ENCODE measurements at places on chromosomes 16 and 17. TPM values are rescaled to one million over a fixed set of nuclear protein-coding genes. Genes with fewer than 3 reads are reported as not detected.
A peak's percentile ranks its signal among the peaks of the same experiment; 100 is the strongest.

FOXL1 gene
- polyA plus RNA-seq: 0.78 TPM

KRTAP4-6 gene
- polyA plus RNA-seq: not detected

HGS gene
- polyA plus RNA-seq: 102 TPM

PARD6A gene
- polyA plus RNA-seq: 5.8 TPM

HEXIM2 gene
- polyA plus RNA-seq: 3.0 TPM

HSD17B2 gene
- polyA plus RNA-seq: 0.03 TPM

PRCD gene
- polyA plus RNA-seq: 3.7 TPM

TLCD2 gene
- polyA plus RNA-seq: 3.2 TPM

DNA sequence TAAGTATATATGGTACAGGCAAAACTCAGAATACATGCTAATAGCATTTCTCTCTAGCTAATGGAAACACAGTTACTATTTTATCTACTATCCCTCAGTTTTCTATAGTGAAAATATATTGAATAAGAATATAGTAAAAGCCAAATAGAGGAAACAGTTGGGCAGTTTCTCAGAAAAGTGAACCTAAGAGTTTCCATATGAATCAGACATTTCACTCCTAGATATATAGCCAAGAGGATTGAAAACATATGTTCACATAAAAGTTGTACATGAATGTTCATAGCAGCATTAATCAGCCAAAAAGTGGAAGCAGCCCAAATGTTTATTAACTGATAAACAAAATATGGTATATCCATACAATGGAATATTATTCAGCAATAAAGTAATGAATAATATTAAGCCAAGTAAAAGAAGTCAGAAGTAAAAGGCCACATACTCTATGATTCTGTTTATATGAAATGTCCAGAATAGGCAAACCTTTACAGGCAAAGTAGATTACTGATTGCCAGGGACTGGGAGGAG is 134.6 kb downstream of the CYB561 start:
- no peak for DNase-seq

- DNase-seq: no peak
Measured at GRCh38 chr17:32298298-32298697, 32.7 kb downstream of the RHBDL3 start.

GRCh38 chr17:3968015-3968414 is 3.8 kb upstream of the ATP2A3 start:
- no peak for DNase-seq

DNA sequence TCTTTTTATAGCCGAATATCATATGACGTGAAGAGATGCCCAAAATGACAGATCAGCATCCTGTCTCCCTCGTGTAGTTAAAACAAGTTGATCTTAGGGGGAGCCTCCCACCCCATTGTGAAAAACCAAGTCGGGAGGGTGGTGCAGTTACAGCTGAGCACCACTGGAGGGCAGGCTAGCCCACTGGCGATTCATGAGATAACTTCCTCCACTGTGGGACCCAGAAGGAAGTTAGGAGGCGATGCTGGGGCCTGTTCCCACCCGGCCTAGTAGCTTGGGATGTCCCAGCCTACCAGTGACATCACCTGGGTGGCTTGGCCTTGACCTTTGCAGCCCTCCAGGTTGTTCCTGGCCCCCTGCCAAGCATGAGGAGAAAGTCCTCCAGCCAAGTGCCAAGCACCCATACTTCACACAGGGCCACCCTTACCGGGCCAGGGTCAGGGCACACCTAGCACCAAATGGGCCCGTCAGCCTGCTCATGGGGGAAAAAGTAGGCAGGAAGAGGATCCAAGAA is 8.1 kb upstream of the CPNE2 start:
- peak; percentile 74 for DNase-seq

DNA sequence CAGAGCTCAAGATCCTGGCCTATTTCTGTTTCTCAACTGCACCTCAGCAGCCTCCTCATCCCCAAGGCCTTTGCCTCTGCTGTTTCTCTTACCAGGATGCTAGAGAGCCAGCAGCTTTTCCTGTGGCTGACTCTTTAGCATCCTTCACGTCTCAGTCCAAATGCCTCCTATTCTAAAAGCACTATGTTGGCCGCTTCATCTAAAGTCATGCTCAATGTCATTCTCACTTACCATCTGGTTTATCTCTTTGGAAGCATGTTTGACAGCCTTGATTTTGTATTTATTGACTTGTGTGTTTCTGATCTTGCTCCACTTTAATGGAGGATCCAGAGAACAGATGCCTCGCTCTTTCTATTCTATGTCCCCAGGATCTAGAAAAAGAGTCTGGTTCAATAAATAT is 351.8 kb upstream of the CDH11 start:
- DNase-seq: no peak

GRCh38 chr16:66271074-66272060 is 95.1 kb upstream of the CDH5 start:
- DNase-seq: no peak

GRCh38 chr16:2226245-2226793 is 2.9 kb downstream of the E4F1 start:
- DNase-seq: no peak

- no peak for DNase-seq
Measured at GRCh38 chr16:81548876-81549546, 104.4 kb downstream of the CMIP start.

- DNase-seq: no peak
Measured at GRCh38 chr17:43581613-43582012, 35.5 kb upstream of the ETV4 start.

DNA sequence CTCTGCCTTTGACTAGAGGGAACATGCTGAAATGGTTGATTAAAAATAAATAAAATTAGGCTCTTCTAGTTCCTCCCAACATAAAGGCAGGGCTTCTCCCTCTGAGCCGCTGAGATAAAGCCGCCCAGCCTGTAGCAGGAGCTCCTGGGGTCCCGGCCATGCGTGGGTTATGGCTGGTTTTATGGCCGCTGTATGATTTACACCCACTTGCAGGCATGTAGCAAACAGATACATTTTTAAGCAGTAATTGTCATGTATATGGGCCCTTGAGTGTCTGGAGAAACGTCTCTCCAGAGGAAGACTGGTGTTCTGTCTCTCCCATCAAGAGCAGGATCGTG is 201.0 kb upstream of the TNRC6C start:
- DNase-seq: no peak

GRCh38 chr17:45729294-45729907 is 54.7 kb upstream of the CRHR1 start:
- DNase-seq: no peak

DNA sequence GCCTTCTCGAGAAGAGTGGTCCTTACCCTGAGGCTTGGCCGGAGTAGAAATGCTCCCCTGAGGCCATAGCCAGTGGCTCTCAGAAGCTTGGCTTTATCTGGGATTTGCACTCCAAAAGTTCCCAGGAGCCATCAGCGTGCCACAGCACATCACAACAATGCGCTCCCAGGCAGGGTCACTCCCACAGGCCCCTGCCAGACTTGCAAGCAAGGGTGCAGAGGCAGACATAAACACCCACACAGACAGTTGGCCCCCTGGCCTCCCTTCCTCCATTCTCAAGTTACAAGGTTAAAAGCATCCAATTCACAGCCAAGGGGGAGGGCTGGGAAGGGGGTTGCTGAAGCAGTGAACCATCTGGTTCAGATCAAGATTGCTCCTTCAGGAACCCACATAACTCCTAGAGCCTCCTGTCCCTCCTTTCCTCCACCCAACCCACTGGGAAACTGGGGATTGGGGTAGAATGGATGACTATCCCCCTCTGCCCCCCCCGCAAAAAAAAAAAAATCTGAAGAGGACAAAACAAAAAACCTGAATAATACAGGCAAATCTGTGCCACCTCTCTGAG is 1.8 kb downstream of the ST3GAL2 start:
- DNase-seq: no peak

- DNase-seq: no peak
Measured at GRCh38 chr16:80004113-80004512, 403.6 kb upstream of the MAF start.

DNA sequence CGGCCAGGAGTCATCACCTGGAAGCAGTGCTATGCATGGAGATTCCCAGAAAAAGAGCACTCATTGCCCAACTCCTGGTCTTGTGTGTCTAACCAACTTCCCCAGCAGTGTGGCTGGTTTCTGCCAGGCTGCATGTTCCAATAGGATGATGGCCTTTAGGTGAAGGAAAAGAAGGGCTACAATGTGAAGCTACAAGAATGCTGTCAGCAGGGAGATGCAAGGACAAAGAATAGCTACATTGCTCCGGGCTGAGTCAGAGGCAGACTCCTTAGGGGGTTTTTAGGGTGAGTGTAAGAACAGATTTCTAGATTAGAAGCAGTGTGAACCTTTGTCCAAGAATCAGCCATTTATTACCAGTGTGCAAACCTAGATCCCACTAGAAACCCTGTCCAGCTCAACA is 63.0 kb upstream of the DNAH9 start:
- no peak for DNase-seq

Measured in heart right ventricle (tissue), 16 donors.